ENCODE measurements at places on chromosomes 7 and 10.

- no peak for DNase-seq
Observed at GRCh38 chr7:93156884-93157283, 8.7 kb upstream of the SAMD9L start.

- DNase-seq = no peak
Observed at GRCh38 chr7:73976761-73977618, 51.0 kb upstream of the ELN start.

- no peak for DNase-seq
Observed at GRCh38 chr10:44895280-44895679, 15.9 kb upstream of the TMEM72 start.

GRCh38 chr10:123636598-123637325 lies 29.4 kb upstream of the GPR26 start:
- DNase-seq = peak; percentile 26

- no peak for DNase-seq
Observed at GRCh38 chr10:79066411-79067240, 2.1 kb upstream of the ZMIZ1 start.

DNA sequence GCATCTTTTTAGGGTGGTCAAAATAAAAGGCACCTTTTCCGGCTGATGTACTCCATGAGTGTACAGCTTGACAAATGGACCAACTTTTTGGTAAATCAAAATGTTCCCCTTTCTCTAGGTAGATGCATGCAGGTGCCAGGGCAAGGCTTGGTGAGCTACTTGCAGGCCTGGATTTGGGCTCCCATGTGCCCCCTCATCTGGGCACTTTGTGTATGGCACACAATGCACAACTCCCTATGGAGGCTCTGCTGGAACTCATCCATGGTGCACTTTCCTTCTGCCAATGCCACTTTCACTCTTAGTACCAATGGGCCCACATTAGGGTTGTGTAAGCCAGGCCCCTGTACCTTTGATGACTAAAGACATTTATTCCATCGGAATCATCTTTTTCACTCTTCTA lies 300.8 kb downstream of the SDHAF3 start:
- DNase-seq = no peak

- peak; percentile 36 for DNase-seq
Observed at GRCh38 chr10:27646194-27646593, 99.4 kb downstream of the MKX start.

DNA sequence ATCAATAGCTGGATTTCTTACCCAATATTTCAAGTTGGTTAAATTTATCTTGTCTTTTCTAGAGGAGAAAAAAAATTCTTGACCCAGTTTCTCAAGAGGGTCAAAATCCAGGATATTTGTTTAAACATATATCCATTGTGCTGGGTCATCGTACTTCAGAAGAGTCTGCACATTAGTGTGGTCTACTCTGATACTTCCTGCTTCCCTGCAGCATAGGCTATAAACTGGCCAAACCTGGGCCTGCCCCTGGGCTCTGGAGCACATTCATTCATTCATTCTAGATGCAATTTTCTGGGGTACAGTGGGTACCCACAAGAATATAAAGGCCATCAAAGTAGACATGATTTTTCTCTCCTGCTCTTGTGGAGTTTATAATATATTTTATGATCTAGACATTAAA lies 142.1 kb upstream of the WNT16 start:
- no peak for DNase-seq

DNA sequence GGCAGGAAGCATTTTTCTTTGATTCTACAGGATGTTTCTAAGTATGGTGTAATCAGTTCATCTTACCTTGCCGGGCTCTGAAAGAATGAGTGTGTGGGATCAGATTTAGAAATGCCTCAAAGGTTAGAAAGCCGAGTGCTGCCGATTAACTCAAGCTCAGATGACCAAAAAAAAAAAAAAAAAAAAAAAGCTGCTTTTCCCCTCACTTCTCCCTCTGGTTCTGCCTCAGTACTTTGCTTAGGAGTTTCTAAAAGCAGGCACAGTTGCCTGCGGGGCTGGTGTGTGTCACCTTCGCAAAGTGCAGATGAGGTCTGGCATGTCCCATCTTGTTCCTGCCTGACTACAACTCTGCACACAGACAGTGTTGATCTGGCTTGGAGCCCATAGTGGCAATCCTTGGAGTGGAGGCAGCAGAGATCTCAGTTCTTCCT lies 47.0 kb downstream of the KIAA1217 start:
- DNase-seq = peak; percentile 98

- no peak for DNase-seq
Observed at GRCh38 chr7:1053002-1053411, 8.7 kb downstream of the GPR146 start.

- no peak for DNase-seq
Observed at GRCh38 chr7:96331775-96332174, 9.9 kb upstream of the SLC25A13 start.

GRCh38 chr10:119025776-119026175 lies 3.7 kb upstream of the NANOS1 start:
- DNase-seq = no peak

GRCh38 chr7:116166156-116166555 lies 44.2 kb upstream of the TES start:
- peak; percentile 31 for DNase-seq

DNA sequence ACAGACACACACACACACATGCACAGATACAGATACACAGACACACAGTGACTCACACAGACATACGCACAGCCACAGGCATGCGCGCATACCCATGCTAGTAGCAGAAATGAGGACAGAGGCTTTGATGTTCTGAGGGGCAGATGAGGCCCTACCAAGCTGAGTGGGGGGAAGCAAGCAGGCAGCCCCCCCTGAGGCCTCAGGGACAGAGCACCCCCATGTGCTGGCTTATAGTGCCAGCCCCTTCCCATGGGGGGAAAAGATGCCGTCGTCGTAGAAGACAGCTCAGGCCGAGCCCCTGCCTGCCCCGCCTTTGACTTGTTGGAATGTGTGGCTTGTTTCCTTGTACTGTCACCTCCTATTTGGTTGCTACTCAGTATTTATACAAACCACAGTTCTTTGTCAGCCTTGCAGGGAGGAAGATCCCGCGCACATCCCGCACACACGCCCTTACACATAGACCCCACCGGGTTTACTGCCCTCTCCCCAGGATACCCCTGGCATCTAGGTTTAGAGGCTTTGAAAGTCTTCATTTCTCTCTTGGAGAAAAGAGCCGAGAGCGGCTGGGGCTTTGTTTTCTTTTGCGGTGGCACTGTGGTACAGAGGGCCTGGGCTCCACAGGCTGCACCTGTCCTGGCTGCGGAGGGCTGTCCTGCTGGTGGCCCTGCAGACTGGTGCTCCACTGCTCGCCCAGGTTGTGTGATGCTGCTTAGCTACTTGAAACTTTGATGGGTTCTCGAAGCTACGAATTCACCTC lies 112.5 kb downstream of the DOCK1 start:
- no peak for DNase-seq

GRCh38 chr7:105480931-105481330 lies 41.1 kb downstream of the PUS7 start:
- DNase-seq = no peak

- DNase-seq = no peak
Observed at GRCh38 chr7:151512353-151512752, 7.3 kb downstream of the RHEB start.

DNA sequence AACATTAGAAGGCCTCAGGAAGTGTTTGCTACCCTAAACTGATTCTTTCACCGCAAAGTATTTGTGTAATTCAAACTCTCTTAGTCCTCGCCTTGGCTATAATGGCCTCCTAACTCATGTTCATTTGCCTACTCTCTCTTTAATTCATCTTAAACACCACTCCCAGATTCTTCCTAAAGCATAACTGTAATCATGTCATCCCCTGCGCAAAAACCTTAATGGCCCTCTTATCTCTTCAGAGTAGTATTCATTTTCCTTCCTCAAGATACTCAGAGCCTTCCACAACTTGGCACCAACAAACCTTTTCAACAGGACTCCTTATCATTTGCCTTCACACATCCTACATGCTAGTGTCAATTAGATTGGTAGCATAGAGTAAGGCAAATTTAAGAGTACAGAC lies 42.9 kb downstream of the CSTF2T start:
- no peak for DNase-seq

- no peak for DNase-seq
Observed at GRCh38 chr10:91290607-91291006, 70.1 kb downstream of the PCGF5 start.

- DNase-seq = no peak
Observed at GRCh38 chr7:51237446-51238133, 79.0 kb downstream of the COBL start.

DNA sequence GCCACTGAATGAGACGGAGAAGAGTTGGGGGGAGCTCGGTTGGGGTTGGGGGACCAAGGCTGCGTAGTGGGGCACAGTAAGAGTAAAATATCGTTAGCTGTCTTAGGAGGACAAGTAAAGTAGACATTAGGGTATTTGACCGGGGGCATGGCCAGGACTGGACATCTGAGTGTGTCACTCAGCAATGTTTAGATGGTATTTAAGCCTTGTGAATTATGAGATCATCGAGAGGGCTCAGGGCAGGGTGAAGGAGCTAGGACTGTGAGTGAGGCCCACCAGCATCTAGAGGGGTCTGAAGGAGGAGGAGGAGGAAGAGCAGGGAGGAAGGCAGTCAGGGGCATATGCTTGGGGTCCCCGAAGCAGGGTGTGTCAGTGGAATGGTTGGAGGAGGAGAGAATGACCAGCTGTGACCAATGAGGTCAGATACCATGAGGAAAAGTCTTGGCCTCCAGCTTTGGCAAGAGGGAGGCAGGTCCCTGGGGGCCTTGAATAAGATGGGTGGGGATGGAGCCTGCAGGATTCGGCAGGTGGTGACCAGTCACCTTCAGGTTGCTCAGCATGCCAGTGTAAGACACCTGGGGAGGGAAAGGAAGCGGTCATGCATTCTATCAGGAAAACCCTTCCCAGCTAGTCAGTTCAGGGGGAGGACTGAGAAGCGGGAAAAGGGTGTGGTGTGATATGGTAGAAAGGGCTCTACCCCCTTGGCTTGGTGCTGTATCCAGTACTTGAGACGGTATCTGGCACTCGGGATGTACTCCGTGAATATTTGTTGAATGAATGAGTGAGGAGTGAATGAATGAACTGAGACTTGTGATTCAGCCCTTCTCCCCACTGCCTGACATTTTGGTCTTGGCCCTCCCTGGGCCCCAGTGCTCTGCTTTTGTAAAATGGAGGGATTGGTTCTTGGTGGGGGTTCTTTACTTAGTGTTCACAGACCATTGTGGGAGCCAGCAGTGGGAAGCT lies 34.8 kb upstream of the SH2D4B start:
- peak; percentile 80 for DNase-seq

DNA sequence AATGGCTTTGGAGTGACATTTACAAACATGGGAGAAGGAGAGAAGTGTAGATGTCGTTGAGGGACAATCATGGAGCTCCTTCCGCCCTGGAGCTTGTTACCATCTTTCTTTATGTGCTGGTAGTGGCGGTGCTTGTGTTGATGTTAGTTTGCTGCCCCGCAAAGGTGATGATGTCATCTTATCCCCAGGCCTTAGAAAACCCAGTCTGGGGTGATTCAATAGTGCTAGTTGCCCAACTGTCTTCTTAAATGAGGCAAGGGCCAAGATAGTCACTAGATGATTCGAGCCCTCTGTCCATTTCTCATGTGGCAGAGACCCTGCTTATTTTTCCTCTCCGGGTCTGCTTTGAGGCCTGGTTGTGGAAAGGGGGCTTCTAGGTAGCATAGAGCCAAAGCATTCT lies 277.4 kb downstream of the CCSER2 start:
- peak; percentile 71 for DNase-seq

DNA sequence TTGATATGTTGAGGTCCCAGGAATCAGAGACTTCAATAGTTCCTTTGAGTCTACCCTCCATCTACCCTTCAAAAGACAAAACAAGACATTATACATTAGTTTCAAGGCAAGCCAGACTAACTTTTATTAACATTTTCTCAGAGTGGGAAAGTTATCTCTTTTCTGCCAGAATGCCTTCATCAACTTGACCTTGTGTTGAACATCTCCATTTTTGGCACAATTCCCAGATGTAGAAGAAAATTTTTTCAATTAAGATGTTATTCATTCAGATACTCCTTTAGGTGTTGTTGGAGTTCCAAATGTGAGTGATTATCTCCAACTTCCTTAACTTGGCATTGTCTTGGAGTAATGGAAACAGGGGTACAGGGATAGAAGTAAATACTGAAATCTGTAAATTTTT lies 59.1 kb downstream of the NRF1 start:
- DNase-seq = no peak

GRCh38 chr10:49633327-49634068 lies 19.7 kb downstream of the CHAT start:
- no peak for DNase-seq

DNA sequence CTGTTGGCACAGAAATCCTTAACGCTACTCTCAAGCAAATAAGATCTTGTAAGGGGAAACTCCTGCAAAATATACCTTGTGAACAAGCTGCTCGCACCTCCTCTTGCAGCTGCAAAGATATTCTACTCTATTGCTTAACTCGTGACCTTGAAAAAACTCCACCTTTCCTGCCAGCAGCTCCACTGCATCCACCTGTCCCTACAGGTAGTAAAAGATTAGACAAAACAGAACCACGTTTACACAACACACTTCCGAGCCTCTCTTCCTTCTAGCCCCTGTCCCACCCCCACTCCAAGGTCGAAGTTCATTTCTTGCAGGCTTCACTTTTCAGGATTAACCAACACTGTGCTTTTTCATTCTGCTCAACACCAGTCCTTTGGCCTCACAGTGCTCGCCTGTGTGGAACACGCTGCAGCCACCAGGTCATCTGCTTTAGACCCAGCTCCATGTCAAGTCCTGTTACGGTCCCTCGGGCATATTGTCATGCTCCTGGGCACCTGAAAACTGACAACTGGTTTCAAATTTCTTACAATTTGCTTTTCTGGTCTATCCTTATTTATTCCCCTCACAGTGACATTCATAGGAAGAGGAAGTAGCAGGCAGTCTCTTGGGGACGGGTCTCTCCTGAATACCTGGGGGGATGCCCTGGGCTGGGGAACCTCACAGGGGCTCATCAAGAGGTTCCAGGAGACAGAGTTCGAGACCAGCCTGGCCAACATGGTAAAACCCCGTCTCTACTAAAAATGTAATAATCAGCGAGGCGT lies 165.8 kb upstream of the KLF14 start:
- no peak for DNase-seq

DNA sequence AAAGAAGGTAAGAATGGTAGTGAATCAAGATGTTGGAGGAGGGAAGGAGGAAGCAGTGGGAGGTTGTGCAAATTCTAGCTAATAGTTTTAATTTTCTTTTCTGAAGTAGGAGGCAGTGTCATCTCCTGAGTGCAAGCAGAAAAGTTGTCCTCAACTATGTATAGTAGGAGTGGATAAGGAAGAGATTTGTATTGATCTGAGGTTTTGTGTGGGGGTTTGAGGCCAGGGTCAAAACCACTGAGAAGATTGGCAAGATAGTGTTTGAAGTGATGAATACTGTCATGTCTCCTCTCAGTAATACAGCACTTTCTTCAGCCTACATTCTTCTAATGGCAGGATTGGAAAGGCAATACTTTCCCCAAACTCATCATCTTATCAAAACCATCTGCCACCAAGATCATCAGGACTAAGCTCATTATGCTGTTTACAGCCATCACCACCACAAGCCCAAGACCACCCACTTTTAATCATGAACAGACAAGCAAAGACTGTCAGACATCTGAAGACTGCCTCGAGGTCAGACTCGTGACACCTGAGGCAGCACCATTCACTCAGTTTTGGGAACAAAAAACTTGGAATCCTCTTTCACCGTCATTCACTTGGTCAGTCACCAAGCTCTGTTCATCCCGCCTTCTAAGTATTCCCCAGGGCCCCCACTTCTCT lies 1.5 kb upstream of the MIOS start:
- no peak for DNase-seq

- DNase-seq = no peak
Observed at GRCh38 chr7:38630720-38631673, at the start of gene AMPH. TSS of gene AMPH (minus strand) at chr7:38631373. CDS start at chr7:38631351, 22 bp downstream.
